ENCODE measurements at places on chromosomes 2 and 18.

- DNase-seq: no peak
These were observed 53.9 kb downstream of the DYNC1I2 start for GRCh38 chr2:171741189-171741588.

GRCh38 chr2:233912691-233913423, 4.3 kb upstream of the TRPM8 start:
- no peak for DNase-seq

GRCh38 chr2:38202713-38203445, 126.9 kb upstream of the CYP1B1 start:
- no peak for DNase-seq

DNA sequence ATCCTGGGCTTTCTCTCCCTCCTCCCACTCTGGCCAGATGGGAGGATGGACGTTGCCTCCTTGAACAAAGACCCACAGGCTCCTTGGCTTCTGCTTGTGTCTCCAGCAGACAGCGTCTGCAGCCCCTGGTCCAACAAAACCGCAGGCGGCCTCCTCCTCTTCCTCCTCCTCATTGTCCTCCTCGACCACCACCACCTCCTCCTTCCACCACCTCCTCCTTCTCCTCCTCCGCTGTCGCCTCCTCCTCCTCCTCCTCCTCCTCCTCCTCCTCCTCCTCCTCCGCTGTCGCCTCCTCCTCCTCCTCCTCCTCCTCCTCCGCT, 45.7 kb upstream of the ALPP start:
- DNase-seq: no peak

DNA sequence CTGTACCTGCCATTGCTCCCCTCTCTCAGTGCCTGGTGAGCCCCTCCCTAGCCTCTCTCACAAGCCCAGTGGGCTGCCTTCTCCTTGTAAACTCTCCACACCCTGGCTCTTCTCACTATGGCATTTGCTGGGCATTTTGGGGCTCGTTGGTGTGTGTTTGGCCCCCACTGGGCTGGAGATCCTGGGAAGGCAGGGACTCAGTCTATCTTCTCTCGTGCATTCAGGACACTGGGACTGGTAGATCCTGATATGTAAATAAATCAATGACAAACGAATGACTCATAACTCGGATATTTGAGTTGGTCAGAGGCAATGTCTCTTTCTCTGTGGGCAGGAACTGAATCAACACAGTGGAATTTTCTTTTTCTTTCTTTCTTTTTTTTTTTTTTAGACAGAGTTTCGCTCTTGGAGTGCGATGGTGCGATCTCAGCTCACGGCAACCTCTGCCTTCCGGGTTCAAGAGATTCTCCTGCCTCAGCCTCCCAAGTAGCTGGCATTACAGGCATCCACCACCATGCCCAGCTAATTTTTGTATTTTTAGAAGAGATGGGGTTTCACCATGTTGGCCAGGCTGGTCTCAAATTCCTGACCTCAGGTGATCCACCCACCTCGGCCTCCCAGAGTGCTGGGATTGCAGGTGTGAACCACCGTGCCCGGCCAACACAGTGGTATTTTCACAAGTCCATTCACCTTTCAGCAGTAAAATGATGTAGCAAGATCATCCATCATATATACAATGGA, 144.6 kb upstream of the SPRED2 start:
- no peak for DNase-seq

DNA sequence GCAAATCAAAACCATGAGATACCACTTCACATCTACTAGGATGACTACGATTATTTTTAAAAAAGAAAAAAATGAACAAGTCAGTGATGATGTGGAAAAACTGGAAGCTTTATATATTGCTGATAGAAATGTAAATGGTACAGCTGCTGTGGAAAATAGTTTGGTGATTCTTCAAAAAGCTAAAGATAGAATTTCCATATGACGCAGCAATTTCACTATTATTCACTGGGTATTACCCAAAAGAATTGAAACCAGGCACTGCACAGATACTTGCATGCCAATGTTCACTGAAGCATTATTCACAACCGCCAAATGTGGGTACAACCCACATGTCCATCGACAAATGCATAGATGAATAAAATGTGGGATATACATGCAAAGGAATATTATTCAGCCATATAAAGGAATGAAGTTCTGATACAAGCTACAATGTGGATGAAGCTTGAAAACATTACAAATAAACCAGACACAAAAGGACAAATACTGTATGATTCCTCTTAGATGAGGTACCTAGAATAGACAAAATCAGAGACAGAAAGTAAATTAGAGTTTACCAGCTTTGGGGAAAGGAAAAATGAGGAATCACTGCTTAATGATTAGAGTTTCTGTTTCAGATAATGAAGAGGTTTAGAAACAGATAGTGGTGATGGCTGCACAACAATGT, 11.1 kb downstream of the RTTN start:
- DNase-seq: no peak

- no peak for DNase-seq
These were observed 50.5 kb downstream of the CXCR4 start for GRCh38 chr2:136067459-136067858.
